SK-N-MC (cell line): ENCODE measurements at places on chromosomes 7 and 10.

GRCh38 chr7:83451501-83452045 lies 197.4 kb downstream of the SEMA3E start:
- no peak for DNase-seq

DNA sequence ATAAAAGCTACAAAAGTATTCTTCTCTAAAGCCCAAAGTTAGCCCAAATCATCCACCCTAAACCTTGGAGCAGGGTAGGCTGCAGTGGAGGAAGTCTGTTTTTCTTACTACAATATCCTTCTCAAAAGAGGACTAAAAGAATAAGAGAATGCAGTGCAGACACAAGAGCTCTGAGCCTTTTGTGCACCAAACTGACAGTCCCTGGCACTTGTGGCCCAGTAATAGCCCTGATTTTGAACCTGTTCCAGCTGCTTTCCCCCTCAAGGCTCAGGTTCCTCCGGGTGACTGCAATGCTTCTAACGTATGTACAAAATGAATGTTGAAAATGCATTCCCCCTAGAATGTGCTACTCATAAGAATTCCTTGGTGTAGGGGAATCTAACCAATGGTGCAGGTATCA lies 154.4 kb downstream of the JAZF1 start:
- no peak for DNase-seq

DNA sequence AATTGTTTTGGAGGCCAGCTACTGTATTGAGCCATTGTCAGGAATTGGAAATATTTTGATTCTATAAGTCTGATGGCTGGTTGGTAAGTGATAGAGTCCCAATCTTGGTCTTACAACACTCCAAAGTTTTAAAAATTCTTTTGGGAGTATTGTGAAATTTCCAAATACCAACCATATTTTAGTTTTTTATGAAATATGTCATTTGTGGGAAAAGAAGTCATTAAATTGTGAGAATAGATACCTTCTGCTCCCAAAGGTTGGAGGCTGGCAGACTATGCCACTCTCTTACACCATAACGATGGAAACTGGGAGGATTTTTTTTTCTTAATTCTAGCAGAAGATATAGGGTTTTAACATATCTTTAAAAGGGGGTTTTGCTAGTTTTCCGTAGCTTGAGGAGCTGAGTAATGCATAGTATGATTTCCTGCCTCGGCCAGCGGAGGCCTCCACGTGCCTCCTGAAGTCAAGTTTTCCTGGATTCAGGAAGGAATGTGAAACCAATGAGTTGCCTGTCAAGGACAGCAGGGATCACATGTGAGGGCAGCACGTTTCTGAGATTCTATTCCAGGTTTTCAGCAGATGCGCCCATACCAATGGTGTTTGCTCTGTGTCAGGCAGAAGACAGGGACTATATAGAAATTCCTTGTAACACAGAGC lies 92.2 kb upstream of the LAMB4 start:
- no peak for DNase-seq

- DNase-seq = no peak
Observed at GRCh38 chr10:25999295-25999981, 65.4 kb downstream of the MYO3A start.

- no peak for DNase-seq
Observed at GRCh38 chr10:59374916-59375315, 12.6 kb upstream of the FAM13C start.

- DNase-seq = no peak
Observed at GRCh38 chr10:29452546-29452945, 163.7 kb downstream of the LYZL1 start.

GRCh38 chr7:70571961-70572360 lies 560.0 kb upstream of the GALNT17 start:
- DNase-seq = no peak

GRCh38 chr10:107502229-107502985 lies 337.9 kb upstream of the SORCS1 start:
- DNase-seq = no peak

GRCh38 chr7:78218051-78218450 lies 419.5 kb downstream of the PHTF2 start:
- no peak for DNase-seq

DNA sequence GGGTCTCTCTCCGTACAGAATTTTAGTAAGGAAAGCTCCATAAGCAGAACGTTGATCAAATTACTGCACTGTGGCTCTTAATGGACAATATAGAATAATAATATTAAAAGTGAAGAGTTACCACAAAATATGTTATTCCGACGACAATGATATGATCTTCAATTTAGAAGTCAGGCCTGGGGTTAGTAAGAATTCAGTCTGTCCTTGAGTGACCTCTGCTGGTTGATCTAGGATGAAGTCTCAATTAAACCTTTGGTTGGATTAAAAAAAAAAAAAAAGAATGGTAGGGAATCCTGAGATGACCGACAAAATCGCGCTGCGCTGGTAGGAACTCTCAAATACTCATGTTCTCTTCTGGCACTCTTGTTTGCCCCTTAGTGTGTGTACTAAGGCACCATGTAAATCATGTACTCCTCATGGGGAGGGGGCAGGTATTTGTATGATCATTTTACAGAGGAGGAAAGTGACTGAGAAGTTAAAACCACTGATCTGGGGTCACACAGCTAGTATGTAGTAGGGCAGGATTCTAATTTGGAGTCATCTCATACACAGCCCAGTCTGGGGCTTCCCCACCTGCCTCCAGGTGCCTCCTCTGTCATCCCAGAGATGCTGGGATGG lies 161.3 kb upstream of the NPVF start:
- no peak for DNase-seq

GRCh38 chr7:96308253-96308949 lies 13.5 kb downstream of the SLC25A13 start:
- DNase-seq = no peak

- DNase-seq = no peak
Observed at GRCh38 chr10:22365233-22365632, 19.9 kb downstream of the SPAG6 start.

DNA sequence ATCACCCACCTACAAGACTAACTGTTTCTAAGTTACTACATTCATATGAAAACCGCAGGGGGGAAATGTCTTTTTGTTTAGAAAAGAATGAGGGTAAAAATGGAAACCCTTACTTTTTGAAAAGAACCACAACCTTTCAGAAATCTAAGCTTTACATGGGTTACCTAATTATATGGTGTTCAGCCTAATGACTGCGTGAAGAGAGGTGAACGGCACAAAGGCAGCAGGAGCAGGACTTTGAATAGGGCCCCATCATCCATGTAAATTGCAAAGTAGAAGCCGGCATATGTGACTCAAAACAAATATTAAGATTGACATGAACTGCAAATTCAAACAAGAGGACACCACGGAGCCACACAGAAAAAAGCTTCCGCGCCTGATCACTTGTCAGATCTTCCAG lies 25.1 kb downstream of the NEBL start:
- DNase-seq = no peak

- DNase-seq = no peak
Observed at GRCh38 chr7:121945066-121945465, 72.1 kb downstream of the PTPRZ1 start.

DNA sequence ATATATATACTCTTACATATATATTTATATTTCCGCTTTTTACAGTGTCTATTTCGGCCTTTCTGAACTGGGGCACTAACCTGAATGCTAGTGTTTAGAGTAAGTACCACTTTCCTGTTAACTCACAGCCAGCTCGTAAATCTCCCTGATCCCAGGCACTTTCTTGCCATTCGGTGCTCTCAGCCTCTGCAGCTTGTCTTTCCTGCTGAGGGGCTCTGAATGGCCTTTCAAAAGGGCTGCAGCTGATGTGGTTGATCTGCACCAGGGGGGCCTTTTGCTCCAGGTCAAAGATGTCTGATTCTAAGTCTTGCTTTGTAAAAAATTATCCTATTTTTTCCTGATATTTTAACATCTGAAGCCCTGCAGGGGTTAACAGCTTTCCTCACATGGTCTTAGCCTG lies 25.5 kb upstream of the HPS1 start:
- DNase-seq = no peak

- DNase-seq = no peak
Observed at GRCh38 chr10:3955955-3956617, 171.1 kb upstream of the KLF6 start.

- no peak for DNase-seq
Observed at GRCh38 chr7:143345428-143345900, 17.0 kb downstream of the FAM131B start.

- no peak for DNase-seq
Observed at GRCh38 chr10:14757394-14757793, 17.3 kb downstream of the FAM107B start.

DNA sequence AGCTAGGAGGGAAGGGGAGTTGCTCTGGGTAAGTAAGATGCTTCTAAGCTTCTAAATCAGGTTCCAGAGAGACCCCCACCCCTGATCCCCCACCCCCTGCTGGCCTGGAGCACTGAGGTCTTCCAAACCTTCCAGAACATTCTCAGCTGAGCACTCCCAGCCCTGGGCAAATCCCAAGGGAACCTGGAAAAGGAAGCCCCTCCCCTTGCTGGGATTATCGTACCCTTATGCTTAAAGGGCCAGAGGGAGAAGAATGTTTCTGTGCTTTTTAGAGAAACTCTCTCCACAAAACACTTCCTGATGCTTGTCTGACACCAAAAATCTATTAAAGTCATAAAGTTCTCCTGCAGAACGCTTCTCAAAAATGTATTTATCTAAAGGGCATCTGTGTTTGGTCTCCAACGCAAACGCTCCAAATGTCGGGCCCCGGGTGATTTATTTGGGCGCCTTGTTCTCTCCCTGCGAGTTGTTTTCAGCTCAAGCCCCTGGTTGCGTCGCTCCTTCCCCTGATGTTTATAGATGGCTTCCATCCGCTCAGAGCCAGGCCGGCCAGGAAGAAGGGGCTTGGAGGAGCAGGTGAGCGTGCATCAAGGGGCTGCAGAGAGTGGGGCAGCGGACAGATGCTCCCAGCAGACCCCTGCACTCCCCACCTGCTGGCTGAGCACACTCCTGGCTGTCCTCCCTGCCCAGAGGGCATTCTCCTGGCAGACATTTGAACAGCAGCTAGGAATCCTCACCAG lies 8.2 kb upstream of the RET start:
- no peak for DNase-seq

DNA sequence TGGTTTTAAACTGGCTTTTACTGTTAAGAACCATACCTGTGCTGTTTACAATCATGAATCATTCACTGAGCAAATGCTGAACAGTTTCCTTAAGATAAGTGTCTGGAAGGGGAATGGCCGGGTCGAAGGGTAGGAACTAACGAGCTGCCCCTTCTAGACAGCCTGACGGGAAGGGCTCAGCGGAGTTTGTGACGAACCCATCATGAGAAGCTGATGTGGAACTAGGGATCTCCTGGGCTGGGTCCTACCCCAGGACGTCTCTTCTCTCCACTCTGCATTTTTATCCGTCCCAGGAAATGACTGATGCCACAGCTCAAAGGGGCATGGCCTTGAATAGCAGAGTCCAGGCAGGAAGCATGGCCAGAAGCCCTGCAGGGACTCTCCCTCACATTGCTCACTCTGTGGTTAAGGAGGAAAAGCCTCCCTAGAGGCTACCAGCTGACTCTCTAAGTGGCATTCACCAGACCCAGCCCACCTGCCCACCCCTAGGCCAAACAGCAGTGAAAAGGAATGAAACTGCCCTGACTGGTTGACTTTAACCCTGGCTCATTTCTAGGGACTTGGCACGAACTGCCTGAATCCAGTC lies 112.0 kb downstream of the PFKFB3 start:
- DNase-seq = no peak

DNA sequence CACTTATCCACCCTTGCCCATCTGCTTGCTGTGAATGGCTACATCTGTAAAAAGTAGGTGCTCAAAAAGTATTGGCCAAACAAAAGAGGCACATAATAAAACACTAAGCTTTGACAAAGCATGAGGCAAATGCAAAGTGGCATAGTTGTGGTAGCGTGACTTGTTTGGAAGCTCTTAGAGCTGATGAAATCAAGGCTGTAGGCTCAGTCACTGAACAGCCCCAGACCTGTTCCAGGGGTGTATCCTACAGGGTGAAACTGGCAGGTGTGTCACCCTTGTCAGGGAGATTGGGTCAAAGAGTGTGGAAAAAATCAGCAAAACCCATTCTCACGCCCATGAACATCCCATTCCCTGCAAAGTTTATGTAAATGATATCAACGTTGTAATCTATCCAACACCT lies 427.4 kb downstream of the PLXNA4 start:
- no peak for DNase-seq

DNA sequence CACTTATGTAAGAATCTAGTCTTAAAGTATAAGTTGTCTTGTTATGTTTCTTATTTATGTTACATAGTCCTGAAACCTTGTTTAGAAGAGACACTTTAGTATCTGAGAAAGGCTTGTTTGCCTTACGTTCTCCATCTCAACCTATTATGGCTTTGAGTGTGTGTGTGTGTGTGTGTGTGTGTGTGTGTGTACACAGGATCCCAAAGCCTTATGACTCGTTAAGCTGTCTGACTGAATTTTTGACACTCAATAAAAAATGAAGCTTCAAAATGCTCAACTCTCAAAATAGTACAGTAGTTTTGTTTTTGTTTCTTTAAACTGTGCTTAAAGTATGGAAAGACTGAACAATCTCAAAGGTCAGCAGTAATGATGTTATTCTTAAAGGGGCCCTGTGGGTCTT lies 18.0 kb downstream of the CALU start:
- DNase-seq = no peak

DNA sequence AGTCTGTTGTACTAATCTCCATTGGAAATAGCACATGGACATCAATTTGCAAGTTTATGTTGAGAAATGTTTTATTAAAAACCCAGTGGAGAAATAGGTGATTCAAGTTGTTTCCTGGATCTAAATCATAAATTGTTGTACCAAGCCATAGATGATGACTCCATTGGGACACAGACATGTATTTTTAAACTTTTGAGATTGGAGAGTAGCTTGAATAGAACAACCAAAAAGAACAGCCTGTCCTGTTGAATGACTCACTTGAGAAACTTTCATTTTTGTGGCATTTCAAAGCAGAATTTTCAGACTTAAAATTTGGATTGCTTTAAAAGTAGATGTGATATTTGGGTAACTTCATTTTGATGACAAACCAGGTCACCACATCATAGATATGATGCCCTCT lies 197.5 kb downstream of the GPAM start:
- no peak for DNase-seq

DNA sequence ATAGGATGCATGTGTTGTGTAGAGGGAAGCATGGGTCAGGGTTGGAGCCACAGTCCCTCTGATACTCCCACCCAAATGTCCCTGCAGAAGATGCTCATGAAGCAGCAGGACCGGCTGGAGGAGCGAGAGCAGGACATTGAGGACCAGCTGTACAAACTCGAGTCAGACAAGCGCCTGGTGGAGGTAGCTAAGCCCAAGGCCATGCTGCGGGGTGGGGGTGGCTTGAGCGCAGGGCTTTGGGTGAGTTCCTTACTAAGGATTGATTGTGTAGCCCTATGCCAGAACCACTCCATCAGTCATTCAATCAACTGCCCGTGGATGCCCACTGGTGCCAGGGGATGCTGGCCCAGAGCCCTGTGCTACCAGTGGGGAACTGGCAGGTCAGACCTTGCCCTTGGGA lies 10.3 kb downstream of the TRIM8 start:
- DNase-seq = no peak

GRCh38 chr7:105268511-105269392 lies 120.0 kb downstream of the SRPK2 start:
- DNase-seq = peak; percentile 65
